ENCODE measurements at places on chromosomes 11 and 22.

DNA sequence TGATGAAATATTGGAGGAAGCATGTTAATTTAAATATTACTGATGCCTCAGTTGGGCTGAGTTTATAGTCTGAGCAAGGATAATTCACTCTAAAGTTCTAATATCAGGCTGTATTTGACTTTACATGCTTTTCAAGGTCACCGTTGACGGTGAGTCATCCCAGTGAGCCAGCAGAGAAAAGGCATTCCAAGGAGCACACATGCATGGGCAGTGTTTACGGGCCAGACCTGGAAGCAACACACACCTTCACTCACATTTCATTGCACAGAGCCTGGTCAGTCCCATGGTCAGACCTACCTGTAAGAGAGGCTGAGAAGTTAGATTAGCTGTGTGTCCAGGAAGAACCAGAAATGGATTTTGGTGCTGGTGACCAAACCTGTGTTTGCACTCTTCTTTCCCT, 53.5 kb downstream of the COMMD9 start:
- DNase-seq, result no peak

- DNase-seq, result no peak
These were observed 27.6 kb downstream of the PLA2G6 start for GRCh38 chr22:38153821-38154562.

DNA sequence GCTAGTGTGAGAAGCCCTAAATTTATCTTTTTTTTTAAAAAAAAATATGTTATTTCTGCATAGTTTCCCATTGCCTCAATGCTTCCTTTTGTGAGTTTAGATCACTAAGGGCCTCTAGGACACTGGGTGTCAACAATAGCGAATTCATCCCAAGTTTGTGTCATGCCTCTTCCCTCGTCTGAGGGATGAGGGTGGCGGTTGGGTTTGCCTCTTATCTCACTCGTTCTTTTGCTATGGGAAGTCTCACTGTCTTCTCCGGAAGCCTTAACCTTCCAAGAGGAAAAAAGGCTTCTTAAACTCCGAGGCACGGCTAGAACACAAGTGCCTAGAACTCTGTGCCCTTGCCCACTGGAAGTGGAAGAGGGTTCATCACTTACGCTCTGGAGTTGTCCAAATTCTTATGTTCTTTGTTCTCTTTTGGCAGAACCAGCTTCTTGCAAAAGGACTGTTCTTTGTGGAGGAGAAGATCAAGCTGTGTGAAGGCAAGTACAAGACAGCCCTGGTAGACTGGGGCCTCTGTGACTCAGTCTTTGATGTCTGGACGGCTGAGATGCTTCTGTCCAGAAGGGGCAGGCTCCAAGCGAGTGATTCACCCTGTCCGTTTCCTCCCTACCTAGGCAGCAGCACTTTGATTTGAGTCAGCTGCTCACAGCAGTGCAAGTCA, 78.5 kb downstream of the TRAF6 start:
- DNase-seq, result no peak

- DNase-seq, result no peak
These were observed 3.9 kb upstream of the RAB38 start for GRCh38 chr11:88179141-88179540.

- no peak for DNase-seq
These were observed 150.2 kb downstream of the TYR start for GRCh38 chr11:89327885-89328284.

- no peak for DNase-seq
These were observed 4.8 kb downstream of the KIAA0930 start for GRCh38 chr22:45235851-45236342.

GRCh38 chr11:84905411-84905810, 721.7 kb downstream of the DLG2 start:
- no peak for DNase-seq

- no peak for DNase-seq
These were observed 39.2 kb downstream of the CEP164 start for GRCh38 chr11:117366875-117367274.

- DNase-seq, result no peak
These were observed 29.0 kb downstream of the MACROD1 start for GRCh38 chr11:64136765-64137441.

GRCh38 chr11:68037411-68038225, 1.2 kb upstream of the TCIRG1 start:
- DNase-seq, result no peak

Measured in memory B cell (primary cell).